Forelimb muscle (tissue), 1 donor: ENCODE measurements at places on chromosomes 3 and 15. TPM values are rescaled to one million over a fixed set of nuclear protein-coding genes. Genes with fewer than 3 reads are reported as not detected.

Gene SSUH2
- polyA plus RNA-seq = 3.5 TPM

Gene CKMT1A
- polyA plus RNA-seq = not detected

Gene MRPL3
- polyA plus RNA-seq = 76.5 TPM

Gene AADACL2
- not detected for polyA plus RNA-seq

DNA sequence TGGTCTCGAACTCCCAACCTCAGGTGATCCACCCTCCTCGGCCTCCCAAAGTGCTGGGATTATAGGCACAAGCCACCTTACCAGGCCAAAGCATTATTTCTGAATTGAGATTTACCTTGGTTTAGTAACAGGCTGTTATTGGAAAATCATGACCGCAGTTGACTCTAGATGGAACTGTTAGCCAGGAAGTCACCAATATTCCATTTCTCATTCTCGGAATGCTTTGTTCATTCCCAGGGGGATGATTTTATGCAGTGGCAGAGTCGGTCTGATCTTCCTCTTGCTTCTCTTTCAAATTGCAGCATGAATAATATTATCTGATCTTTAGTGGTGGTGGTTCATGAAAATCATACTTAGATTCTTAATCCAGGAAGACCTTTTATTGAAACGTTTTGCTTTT, 195.5 kb upstream of the MBNL1 start:
- DNase-seq = no peak

DNA sequence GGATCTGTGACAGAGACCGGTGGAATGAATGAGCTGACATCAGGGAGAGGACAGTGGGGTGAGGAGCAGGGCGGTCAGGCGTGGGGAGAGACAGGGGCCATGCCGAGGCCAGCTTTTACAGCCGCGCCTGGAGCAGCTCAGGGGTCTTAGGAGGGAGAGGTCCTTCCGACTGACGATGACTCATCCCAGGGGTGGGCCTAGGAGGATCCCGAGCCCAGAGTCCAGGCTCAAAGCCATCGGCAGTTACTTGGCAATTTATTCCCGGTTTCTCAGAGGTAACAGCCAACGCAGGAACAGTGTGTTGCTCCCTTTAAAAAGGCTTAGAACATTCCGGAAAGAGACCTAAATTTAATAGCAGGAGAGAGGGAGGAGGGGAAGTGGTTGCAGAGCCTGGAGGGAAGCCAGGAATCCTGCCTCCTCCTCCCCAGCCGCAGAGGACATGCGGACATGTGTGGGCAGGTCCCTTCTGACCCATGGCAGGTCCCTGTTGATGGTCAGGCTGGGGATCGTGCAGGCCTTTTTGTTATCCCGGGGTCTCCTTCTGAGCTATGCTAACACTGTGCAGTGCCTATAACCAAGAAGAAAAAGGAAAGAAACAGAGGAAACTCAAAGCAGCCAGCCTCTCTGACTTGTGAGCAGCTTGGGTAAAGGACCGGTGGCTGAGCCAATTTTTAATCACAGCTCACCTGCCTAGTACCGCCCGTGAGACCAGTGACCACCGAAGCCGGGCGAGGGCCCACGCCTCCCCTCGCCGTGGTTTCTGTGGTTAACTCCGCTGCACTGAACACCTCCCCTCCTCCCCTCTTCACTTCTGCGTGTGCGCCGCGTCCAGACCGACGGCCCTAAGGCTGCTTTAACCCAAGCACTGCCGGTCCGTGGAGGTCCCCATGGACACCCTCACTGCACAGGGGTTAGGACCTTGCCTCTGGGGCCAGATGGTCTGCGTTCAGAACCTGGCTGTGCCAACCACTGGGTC, 392.4 kb upstream of the PROK2 start:
- no peak for DNase-seq

DNA sequence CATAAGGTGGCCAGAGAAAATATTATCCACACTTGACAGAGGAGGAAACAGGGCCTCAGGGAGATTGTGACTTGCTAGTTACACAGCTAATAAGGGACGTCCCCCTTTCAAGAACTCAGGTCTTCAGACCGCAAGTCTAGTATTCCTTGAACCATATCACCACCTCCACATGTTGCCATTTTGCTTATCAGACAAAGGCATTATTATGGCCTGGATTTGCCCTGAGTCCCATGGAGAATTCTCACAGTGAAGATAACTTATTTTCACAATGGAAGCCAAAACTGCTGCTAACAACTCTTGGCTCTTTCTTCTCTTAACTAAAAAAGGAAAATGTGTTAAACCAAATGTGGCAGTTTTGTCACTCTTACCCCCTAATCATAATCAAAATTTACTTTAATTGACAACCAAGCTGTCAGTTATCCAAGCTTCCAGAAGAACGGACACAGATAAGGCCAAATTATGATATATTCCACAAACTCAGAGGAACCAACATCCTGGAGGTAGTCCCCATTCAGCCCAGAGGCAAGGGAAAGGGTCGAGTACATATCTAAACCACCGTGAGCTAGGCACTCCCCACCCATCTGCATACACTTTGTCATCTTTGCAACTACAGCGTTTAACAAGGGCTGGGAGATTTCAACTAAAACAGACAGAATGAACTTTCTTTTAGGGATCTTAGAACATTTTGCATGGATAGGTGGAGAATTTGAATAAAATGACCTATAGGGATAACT, 63.6 kb upstream of the THBS1 start:
- no peak for DNase-seq
